ENCODE measurements at places on chromosomes 1 and 21.
A peak's percentile ranks its signal among the peaks of the same experiment; 100 is the strongest.

DNA sequence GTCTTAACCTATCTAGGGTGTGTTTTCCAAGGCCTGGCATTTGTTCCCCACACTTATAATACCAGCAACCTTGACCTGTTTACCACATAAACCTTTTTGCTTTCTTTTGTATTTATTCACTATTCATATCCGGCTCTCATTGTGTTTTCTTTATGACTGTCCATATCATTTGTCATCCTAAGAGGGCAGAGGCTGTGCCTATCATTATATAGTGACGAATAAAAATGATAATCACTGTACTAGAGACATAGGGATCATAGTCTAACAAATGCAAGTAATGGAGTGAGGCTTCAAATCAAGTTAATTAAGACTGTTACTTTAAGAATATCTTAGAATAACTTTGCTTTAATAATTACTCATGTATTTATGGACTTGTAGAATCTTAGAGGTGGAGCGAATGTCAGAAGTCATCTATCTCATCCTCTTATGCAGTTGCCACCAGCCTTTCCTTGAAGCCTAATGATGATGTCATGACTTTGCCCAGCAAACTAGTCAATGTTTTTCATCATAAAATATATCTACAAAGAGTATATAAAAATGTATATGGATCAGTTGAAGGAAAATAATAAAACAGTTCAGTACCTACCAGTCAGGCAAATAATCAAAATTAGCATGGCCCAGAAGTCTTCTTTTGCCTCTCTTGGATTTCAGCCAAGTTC, 4.7 kb upstream of the ETV3 start:
- DNase-seq: no peak

DNA sequence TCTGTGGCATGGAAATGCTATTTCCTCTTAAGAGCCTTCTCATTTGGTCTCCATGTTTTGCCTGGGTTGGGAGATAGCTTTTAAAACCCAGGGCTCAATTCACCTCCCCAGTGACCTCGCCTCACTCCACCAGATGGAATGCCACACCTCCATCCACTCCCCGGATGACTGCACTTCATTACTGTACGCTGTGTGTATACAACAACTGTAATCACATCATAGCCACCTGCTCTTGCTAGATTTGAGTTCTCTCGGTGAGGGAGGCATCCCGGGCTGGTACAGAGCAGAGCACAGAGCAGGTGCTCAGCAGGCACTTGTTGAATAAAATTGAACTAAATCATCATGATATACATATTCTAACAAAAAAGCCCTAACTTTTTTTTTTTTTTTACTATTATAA, 26.0 kb downstream of the SDE2 start:
- DNase-seq: no peak

- DNase-seq: no peak
Observed at GRCh38 chr1:41444246-41444645, 40.2 kb downstream of the EDN2 start.

GRCh38 chr1:185439727-185440415, 122.8 kb upstream of the IVNS1ABP start:
- DNase-seq: no peak

- no peak for DNase-seq
Observed at GRCh38 chr1:221418346-221418745, 323.5 kb downstream of the DUSP10 start.

DNA sequence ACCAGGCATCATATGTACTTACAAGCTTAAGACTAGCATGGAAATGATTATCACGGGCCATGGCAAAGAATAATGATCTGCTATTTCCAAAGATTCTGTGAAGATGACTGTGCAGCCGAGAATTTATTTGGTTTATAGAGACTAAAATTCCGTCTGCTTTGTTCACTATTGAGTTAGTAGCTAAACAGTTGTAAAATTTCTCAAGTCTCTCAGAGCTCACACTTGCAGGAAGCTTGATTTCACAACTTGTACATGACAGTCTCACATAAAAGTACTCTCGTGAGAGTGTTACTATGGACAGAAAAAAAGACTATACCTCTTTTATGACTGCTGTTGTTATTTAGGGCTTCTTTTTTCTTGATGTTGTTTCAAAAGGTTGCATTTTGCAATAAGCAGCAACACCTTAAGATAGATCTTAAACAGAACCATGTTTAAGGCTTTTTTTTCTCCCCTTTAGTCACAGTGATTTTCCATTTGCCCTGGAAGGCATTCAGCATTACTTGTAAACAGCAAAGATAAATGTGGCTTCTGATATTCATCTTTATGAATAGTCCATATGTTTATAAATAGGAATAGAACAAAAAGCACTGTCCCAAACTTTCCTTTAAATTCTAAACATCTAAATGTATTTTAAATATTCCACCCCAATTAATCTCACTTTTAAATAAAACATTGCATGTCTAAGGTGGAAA, 24.8 kb downstream of the ST6GALNAC5 start:
- no peak for DNase-seq

GRCh38 chr21:30194701-30195299, 21.1 kb downstream of the CLDN8 start:
- DNase-seq: no peak

GRCh38 chr1:159188375-159188788, 16.3 kb upstream of the ACKR1 start:
- DNase-seq: peak; percentile 18

GRCh38 chr1:8903410-8903809, 24.9 kb upstream of the ENO1 start:
- no peak for DNase-seq

GRCh38 chr1:74790453-74790852, 57.5 kb downstream of the TYW3 start:
- DNase-seq: no peak

DNA sequence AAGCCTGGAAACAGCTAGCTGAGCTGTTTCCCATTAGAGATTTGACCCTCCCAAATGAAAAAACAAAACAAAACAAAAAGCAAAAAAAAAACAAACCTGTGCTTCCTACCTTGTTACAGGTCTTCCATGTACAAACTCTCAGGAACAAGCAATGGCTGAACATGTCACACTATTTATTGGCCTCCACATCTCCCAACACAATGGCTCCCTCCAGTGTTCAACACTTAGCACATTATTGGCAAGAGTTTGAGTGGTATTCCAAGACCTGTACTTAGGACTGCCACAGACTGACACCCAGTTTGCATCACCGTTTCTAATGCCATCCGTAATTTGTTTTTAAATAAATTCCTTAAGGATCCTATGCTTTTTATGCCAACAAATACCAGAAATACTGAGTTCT, 195.0 kb upstream of the OLFM3 start:
- DNase-seq: no peak

- DNase-seq: no peak
Observed at GRCh38 chr1:9243066-9243739, 8.6 kb downstream of the H6PD start.

DNA sequence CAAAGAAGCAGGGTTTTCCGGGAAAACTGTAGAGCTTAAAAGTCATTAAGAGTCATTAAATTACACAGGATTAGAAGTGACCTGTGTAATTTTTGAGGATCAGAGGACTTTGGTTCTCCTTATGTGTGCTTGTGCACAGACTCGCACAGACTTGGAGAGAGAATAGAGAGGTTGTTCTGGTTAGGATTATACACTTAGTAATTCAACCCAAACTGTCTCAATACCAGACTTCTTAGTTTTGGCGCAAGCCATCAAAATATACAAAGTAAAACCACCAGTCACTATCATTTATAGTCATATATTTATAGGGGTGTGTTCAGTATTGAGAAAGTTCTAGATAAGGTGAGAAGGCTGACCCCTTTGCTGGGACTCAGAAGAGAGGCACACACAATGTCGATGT, 112.3 kb downstream of the HLX start:
- DNase-seq: no peak

GRCh38 chr1:191760016-191760415, 398.2 kb upstream of the RGS18 start:
- DNase-seq: no peak

GRCh38 chr1:237562242-237562823, 328.4 kb downstream of the ZP4 start:
- no peak for DNase-seq

DNA sequence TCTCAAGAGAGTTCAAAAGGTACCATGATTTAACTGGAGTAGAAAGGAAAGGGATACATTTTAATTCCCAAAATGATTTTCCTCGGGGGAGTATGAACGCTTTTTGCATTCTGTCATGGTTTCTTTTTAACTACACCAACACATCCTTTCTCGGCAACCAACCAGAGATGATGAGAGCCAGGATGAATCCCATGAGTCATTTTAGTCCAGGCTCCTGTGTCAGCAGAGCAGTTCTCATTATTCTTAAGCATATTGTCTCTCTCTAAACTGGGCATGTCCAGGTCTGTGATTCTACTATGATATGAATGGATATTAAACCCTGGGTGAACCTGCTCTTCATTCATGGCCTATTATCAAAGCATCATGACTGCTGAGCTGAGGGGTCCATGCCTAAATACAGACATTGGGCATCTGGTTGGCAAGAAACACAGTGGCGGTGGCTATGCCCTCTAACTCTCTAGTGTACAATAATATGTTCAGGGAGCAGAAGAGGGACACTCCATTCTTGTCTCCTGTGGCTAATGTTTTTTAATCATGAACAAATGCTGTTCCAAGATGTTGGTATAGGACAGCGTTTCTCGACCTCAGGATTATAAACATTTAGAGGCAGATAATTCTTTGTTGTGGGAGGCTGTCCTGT, 124.3 kb upstream of the ESRRG start:
- no peak for DNase-seq

DNA sequence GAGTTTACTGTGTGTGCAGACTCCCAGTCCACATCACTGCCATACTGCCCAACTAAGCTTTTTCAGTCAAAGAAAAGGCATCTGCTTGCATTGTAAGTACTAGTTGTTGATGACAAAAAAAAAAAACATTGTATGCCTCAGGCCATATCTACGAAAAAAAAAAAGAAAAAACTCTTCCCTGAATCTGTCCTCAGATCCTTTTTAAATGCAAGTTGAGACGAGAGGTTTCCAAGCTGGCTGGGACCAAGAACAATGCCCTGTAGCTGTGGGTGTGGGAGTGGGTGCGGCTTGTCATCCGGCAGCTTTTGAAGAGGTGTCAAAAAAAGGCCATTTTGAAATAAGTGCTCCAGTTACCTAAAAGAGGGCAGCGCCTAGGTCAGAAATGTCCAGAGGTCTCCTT, 29.2 kb upstream of the HHAT start:
- no peak for DNase-seq

DNA sequence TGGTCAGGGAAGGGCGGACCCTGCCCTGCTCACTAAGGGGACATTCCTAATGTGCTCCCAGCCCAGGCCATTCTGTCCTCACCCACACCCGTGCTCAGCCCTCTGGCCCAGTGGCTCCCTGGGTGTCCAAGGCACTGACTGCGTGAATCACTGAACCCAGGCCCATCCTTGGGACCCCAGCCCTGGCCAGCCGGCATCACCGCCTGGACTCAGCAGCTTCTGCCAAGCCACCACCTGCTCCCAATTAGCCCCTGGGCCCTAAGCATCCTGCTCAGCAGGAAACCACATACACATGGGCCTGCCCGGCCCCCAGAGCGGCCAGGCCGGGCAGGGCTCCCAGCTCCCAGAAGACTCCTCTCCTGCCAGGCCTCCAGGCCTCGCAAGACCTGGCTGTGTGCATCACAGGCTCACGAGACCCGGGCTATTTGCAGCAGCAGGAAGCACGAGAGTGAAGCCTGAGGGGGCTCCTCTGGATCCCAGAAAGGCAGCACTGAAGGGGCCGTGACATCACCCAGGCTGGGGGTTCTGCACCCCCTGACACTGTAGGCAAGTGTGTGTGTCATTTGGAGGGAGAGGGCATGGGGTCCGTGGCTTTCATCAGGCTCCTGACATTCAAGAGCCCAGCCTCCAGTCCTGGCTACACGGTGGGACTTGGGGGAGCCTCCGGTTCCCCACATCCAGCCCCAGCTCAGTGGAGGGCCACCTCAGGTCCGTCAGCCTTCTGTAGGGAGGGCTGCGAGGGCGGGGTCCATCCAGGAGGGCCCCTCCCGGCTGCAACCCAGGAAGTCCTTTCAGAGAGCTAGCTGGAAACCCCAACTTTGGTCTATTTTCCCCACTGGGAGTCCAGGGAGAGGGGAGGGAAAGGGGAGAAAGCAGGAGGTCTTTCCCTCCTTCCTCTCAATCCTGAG, 1.6 kb downstream of the MFAP2 start:
- DNase-seq: no peak

- DNase-seq: no peak
Observed at GRCh38 chr1:51833700-51834099, 44.8 kb downstream of the NRDC start.

GRCh38 chr1:77283701-77284425, 2.0 kb downstream of the AK5 start:
- DNase-seq: no peak

DNA sequence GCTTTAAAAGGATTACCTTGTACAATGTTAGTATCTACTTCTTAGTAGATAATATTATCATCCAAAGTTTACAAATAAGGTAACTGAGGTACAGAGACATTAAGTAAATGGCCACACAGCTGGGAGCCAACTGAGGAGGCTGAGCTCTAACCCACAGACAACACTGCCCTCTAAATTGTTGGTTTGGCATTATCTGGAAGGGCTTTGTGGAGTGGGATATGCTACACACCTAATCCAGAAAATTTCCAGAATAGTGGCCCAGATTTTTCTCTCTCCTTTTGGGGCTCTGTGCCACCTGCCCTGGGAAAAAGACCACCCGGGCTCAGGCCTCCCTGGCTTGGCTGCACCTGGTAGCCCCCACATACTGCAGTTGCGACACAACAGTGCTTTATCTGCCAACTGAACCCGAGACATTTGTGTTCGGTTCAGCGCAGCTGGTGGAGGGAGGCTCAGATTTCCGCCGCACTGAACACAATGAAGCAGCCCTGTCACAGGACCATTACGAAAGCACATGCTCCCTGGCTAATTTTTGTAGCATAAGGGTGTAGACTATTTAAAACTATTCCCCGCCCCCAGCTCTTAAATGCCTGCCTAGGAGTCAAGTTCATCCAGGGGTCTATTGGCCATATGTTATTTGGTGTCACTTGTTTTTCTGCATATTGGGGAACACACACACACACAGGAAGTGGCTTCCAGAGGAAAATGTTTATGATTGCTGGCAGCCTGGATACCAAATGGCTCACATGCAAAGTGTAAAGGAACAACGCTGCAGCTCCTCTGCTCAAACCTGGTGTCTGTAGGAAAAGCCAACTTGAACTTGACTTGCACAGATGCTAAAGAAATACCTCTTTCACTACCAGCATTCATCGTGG, 92.3 kb upstream of the ESRRG start:
- DNase-seq: peak; percentile 21

DNA sequence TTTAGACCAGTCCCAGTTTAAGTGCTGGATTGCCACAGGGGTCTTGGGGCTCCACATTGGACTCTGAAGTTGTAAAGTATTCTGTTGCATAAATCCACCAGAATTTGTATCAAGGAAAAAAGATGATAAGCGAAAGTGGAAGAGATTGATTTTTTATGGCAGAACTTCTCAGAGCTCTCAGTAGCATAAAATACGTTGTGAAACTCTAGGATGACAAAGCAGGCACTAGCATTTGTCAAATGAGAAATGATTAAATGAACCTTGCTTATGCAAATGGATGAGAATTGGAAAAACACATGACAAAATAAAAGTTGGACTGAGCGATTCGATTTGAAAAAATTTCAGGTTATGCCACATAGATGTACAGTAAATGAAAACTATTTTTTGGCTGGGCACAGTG, 253.8 kb upstream of the RAB4A start:
- DNase-seq: no peak

- no peak for DNase-seq
Observed at GRCh38 chr1:103075316-103076000, 32.9 kb downstream of the COL11A1 start.

GRCh38 chr1:55155522-55155921, 59.6 kb downstream of the USP24 start:
- DNase-seq: peak; percentile 42

GRCh38 chr1:67750691-67751054, 65.7 kb downstream of the GADD45A start:
- DNase-seq: no peak

- DNase-seq: no peak
Observed at GRCh38 chr1:75293270-75293669, 159.1 kb downstream of the LHX8 start.
